ENCODE measurements at places on chromosomes 3 and 15.

- DNase-seq: no peak
Observed at GRCh38 chr15:78625606-78626280, 4.9 kb upstream of the CHRNA3 start.

DNA sequence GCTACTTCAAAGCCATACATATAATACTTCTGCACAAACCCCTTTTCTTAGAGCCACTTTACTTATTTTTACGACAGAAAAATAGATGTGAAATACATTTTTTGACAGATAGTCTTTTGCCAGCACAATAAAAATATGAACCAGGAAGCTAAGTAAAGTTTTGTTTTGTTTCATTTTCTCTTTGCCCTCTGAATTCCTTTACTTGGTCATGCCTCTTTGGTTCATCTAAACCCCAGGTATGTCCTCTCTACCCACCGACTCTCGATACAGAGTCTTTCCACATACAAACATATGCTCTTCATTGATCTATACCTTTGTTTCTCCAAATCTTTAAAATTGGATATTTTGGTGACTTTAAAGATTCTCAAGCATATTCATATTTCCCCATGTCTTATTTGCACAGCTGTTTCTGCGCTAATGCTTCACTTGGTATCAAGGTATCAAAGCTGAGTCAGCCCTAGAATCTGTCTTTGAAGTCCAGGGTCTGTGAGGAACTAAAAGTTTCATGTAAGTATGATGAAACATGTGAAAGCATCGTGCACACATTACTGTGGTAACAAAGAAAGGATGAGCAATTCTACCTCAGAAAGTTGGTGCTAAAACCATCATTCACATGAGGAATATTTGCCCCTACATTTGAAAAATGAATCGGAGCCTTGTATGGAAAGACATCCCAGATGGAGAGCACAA is 845.4 kb downstream of the NAALADL2 start:
- DNase-seq: no peak

GRCh38 chr3:188394623-188395022 is 240.7 kb downstream of the LPP start:
- DNase-seq: no peak

DNA sequence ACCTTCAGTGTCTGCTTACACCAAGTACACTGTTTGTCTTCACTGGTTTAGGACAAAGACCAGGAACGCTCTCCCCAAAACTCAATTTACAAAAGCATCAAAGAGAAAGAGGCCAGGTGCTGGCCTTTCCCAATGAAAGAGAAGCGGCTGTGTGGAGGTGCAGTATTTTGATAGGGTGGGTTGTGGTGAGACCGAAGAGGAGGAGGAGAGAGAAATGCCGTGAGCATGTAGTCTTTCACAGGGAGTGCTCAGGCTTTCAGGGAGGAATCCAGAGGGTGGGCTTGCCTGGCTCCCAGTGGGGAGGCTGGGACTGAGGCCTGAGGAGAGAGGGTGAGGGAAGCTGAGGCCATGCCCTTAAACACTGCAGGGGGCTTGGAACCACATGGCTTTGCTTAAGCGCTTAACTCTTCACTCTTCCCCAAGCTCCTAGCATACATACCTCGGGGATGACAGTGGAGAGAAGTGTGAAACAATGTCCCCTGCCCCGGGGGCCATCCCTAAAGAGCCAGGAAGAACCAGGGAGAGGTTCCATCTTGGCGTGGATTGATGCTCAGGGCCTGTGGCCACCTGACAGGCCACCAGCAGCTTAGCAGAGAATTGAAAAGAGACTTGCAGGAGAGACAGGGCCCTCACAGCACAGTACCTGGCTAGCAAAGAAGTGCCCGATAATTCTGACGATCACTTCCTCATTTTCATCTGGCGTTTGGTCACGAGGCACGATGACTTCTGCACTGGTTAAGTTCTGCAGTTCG is 60.5 kb downstream of the SENP2 start:
- no peak for DNase-seq

GRCh38 chr3:194689493-194689944 is 3.8 kb downstream of the FAM43A start:
- DNase-seq: peak; percentile 6

GRCh38 chr15:97026781-97027180 is 696.3 kb downstream of the NR2F2 start:
- no peak for DNase-seq

DNA sequence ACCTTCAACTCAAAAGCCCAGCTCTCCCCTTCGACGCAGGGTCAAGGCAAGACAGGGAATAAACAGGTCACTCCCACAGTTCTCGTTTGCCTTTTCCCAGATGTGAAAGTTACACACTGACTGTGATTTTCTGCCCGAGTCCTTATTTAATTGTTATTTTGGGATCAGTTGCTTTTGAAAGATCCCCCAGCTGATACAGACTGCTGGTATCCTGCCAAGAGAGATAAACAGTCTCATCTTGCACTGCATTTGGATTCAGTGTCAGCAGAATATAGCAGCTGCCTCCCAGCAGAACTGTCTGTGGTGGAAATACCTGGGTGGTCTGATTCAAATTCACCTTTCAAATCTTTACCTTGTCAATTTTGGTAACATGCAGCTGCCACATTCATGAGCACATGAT is 56.0 kb upstream of the FAM3D start:
- no peak for DNase-seq

DNA sequence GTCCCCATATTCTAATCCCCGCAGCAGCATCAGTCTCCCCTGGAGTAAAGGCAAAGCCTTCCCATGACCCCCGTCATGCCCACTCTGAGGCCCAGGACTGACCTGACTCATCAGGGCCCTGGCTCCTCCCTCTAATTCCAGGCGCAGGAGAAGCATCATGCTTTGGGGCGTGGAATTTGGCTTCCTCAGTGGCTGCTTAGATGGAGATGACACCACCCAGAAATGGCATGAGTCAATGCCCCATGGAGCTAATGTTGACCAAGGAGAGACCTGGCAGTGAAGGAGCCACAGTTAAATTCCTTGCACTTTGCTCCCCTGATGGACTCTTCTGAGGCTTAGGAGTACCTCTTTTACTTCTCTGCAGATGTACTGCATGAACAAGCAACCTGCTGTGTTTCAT is 204.2 kb upstream of the PROK2 start:
- no peak for DNase-seq

DNA sequence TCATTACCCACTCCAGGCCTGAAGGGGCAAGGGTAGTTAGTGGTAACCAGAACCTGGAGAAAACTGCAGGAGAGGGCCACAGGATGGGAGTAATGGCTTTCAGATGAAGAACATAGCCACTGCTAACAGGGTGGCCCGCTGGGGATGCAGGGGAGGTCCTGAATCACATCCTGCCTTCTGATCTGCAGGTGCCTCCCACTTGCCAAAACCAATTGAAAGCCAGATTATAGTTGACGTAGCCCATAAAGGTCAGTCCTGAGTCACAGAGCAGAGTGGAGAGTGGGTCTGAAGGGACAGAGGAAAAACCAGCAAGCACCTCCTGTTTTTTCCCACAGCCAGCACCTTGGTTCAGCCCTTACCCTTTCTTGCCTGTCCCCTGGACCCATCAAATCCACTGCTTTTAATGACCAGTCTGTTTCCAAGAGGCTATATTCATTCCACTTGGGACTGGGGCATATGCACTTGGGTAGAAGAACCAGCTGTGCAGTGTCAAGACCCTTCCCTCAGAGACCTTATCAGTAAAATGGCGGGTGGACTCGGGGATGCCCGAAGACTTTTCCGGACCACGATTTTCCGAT is 646 bp upstream of the SLC35G2 start:
- peak; percentile 25 for DNase-seq

GRCh38 chr15:52445954-52446353 is 82.7 kb downstream of the MYO5A start:
- no peak for DNase-seq

- no peak for DNase-seq
Observed at GRCh38 chr3:8853081-8853480, 83.7 kb upstream of the OXTR start.

DNA sequence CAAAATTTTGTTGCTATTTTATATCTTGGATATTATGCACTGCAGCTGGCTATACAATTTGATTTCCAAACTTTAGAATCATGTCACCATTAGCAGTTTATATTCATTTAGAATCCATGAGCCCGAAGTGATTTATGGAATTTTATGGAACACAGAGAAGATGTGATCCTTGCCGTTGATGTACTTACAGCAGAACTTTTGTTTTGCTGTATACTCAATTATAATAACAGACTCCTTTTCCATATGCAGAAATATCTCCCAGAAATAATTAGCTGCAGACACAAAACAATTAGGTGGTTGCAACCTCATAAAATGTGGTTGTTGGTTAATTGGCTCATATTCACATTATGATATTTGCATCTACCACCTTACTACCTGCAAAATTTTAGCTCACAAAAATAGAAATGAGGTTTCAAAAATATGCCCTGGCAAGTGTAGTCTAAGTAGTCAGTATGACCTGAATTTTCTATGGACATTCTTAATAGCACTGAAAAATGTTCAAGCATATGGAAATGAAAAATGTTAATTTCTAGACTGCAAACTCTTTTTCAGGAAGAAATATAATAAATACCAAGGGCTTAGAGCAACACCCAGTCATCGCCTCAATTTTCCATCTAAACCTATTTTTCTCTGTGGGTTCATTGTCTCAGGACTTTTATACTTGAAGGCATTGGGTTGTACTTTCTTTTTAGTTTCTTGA is 997.6 kb downstream of the MCTP2 start:
- no peak for DNase-seq

DNA sequence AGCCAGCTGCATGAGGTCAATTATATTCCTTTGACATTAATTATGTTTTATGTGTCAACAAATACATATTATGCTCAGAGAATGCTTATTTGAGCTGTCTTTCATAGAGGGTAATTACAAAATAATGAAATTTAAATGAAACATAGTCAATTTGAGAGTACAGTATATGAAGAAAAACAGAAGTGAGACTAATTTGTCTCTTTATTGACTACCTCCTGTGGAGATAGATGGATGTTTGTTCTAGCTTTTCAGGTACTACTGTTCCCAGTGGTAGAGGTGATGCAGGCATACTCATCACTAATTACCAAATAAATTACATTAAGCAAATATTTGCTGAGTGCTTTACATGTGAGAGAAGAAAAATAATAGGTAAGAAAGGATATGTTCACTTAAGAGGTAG is 1129.6 kb downstream of the OTOL1 start:
- DNase-seq: no peak

DNA sequence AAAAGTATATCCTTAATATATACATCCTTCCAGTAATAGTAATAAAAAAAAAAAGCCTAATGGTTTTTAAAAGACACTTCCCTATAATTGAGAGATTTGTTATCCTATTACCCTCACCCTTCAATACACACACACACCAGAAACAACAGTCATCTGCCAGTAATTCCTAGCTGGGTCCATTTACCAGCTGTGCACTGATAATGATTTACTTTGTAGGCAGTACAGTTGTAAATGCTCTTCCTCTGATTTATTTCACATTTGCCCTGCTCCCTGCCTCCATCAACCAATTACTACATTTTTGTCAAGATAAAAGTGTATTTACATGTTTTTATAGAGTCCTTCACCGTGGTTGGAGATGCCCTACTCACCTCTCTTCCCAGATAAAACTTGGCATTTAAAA is 12.4 kb downstream of the TPM1 start:
- DNase-seq: no peak

DNA sequence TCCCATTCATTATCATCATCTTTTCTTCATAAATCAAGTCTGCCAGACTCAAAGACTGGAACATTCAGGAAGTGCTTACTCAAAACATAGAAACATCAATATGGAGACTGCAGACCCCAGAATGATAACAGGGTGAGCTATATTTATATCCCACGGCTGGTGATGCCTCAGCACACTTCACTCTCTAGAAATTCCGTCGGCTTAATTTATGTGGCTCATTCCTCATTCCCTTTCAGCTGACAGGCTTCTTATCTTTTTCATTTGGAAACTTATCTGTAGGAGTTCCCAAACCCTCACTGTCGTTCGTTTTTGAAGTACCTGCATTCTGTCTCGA is 45.5 kb downstream of the RFTN1 start:
- no peak for DNase-seq

DNA sequence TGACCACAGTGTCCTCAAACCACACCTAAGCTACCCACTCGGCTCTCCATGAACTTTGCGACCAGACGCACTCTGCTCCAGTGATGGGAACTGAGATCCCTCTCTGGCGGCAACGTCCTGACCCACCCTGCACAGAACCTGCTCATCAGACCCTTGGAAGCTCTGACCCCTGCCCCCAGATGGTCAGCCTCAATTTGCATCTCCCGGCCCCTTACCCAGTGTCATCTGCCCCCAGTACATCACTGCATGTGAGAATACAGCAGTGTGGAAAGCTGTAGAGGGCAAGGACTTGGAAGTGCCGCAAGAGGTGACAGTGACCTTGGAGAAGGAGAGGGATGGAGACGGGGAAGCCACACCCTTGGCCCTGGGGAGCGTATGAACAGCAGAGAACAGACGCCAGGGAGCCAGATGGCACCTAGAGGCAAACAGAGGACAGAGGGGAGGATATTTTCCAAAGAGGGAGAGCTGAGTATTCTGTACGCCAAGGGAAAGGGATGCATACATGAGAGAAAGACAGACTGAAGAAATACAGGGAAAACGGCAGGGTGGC is 192.0 kb downstream of the XXYLT1 start:
- DNase-seq: no peak

DNA sequence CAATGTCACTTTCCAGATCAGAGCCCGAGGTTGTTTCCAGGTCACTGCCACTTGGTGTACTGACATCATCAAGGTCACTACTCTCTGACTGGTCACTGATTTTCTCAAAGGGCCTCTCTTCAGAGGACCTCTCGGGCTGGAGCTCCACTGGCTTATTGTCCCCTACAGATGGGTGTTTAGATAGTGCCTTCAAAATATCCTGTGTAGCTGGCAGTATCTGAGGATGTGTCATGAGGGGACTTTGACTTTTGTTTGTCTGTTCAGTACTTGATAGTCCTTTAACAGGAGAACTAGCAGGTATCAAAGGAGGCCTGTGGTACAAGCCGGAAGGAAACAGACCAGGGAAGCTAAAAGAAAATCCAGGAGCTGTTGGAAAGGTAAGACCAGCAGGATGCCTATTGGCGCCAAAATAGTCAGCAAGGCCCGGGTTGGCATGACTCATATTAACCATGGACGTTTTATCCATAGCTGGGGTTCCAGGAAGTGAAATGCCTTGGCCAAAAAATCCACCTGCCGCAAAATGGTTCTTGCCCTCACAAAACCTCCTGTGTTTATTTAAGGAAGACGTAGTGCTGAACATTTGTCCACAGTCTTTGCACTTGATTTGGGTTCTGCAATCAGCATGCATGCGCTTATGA is 547.3 kb downstream of the MECOM start:
- DNase-seq: no peak

All from stimulated activated CD4-positive, alpha-beta T cell treated with anti-CD3 and anti-CD28 coated beads, Interleukin-12 subunit alpha, Interleukin-12 subunit beta, amount 100 ng/mL, for 24 hours (primary cell).